ENCODE measurements at places on chromosomes 2 and 18. TPM values are rescaled to one million over a fixed set of nuclear protein-coding genes. Genes with fewer than 3 reads are reported as not detected.

Gene IL1B
- total RNA-seq = not detected

Gene DSEL
- 0.06 TPM for total RNA-seq

Gene RAB6D
- total RNA-seq = 0.06 TPM

Gene SULT1C4
- total RNA-seq = not detected

Gene SERPINB11
- not detected for total RNA-seq

Gene CRYGD
- not detected for total RNA-seq

All from G401 (cell line).